PC-3 (cell line): ENCODE measurements at places on chromosomes 16 and 17. TPM values are rescaled to one million over a fixed set of nuclear protein-coding genes. Genes with fewer than 3 reads are reported as not detected.

The CPNE2 gene
- 14.5 and 18.1 TPM in 2 replicates for total RNA-seq

The TNFRSF17 gene
- not detected in 2 replicates for total RNA-seq

The CDK5R1 gene
- 1.7 and 3.0 TPM in 2 replicates for total RNA-seq

The KRTAP1-1 gene
- total RNA-seq = not detected in 2 replicates

The BICDL2 gene
- total RNA-seq = 16.3 and 27.7 TPM in 2 replicates
